Activated CD4-positive, alpha-beta T cell treated with anti-CD3 and anti-CD28 coated beads, Interleukin-2, amount 50 U/mL, for 48 hours (primary cell): ENCODE measurements at places on chromosomes 12 and 14.

- peak; percentile 55 for DNase-seq
Observed at GRCh38 chr12:104457746-104458693, 1.3 kb downstream of the CHST11 start.

GRCh38 chr14:73796415-73796814 is 55.2 kb upstream of the PTGR2 start:
- DNase-seq, result no peak

DNA sequence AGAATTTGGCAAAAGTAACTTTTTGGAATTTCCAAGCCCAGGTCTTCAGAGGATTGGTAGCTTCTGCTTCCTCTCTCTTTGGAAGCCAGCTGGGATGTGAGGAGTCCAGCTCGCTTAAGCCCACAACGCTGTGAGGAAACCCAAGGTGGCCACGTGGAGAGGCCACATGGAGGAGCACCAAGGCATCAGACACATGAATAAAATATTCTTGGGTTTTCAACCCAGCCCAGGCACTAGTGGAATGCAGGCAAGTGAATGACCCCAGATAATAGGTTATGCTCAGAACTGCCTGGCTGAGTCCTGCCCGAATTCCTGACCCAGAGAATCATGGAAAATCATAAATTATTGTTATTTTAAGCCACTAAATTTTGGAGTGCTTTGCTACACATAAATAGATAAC is 119.7 kb upstream of the PARP11 start:
- DNase-seq, result no peak

GRCh38 chr12:121064116-121064515 is 25.1 kb upstream of the OASL start:
- DNase-seq, result no peak

- no peak for DNase-seq
Observed at GRCh38 chr12:65922077-65922476, 97.8 kb downstream of the HMGA2 start.
